ENCODE measurements at places on chromosomes 7 and 10.
A peak's percentile ranks its signal among the peaks of the same experiment; 100 is the strongest.

GRCh38 chr7:122457969-122458368 lies 153.4 kb upstream of the FEZF1 start:
- no peak for DNase-seq

DNA sequence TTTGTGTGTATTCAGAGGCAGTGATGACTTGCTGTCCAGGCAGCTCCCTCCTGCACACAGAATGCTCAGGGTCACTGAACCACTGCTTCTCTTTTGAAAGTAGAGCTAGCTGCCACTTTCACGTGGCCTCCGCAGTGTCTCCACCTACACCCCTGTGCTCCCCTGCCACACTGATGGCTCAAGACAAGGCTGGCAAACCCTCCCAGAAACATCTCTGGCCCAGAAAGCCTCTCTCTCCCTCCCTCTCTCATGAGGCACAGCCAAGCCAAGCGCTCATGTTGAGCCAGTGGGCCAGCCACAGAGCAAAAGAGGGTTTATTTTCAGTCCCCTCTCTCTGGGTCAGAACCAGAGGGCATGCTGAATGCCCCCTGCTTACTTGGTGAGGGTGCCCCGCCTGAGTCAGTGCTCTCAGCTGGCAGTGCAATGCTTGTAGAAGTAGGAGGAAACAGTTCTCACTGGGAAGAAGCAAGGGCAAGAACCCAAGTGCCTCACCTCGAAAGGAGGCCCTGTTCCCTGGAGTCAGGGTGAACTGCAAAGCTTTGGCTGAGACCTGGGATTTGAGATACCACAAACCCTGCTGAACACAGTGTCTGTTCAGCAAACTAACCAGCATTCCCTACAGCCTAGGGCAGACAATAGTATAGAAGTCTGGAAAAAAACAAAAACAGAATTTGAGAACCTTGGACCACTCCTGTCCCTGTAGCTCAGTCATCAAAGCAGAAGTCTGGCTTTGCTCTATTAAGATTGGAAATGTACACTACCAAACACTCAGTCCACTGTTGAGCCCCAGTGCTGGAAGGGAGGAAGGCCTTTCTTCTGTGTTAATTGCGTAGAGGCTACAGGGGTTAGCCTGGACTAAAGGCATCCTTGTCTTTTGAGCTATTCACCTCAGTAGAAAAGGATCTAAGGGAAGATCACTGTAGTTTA lies 15.8 kb downstream of the SCD start:
- no peak for DNase-seq

DNA sequence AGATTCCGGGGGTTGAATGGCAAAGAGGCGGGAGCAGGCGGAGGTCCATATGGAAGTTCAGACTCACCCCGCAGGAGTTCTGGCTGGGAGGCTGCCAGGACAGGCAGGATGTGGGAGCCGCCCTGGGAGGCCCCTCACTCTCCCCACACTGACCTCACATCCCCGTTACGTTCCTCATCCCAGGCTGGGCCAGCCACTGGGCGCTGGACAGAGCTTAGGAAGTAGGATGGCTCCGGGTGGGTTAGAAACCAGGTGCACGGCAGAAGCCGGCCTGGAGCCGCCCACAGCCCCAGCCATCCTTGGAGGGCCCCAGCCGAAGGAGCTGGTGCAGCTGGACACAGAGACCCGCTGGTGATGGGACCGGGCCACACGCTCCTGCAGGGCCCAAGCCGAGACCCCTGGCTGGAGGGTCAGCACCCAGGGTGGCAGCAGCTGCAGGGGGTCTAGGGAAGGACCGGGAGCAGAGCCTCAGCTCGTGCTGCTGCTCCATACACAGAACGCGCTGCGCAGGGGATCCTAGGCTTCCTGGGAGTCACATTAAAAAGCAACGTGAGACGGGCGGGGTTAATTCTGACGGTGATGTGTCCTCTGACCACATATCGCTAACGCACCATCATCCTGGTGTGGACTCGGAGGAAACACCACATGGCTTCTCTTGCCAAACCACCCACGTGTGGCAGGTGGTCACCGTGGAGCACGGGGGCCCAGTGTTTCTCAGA lies 98.6 kb upstream of the DIP2C start:
- DNase-seq: no peak

GRCh38 chr7:21972397-21972784 lies 26.7 kb upstream of the CDCA7L start:
- no peak for DNase-seq

GRCh38 chr7:152511736-152512135 lies 75.9 kb upstream of the KMT2C start:
- no peak for DNase-seq

GRCh38 chr10:82826132-82826531 lies 951.1 kb downstream of the NRG3 start:
- no peak for DNase-seq

- no peak for DNase-seq
Measured at GRCh38 chr10:47055386-47056246, 144.4 kb downstream of the PTPN20 start.

GRCh38 chr7:100154651-100155491 lies 3.7 kb downstream of the TRAPPC14 start:
- DNase-seq: no peak

- DNase-seq: peak; percentile 48
Measured at GRCh38 chr10:71878327-71879034, 27.4 kb upstream of the PSAP start.

DNA sequence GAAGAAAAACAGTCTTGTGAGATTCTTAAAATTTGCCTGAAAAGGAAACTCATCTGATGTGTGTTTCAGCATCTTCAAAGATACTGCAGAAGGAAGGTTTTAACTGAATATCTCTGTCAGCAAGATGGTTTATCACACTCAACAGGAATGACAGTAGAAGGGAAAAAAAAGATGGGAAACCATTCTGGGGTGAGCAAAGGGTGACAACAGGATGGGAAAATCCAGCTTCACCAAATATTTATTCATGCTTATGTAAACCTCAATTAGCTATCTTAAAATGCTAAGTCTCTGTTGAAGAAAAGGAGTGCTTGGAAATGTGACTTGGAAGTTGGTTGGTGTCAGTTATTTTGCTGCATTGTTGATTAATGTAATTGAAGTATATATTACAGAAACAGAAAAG lies 82.2 kb downstream of the FZD1 start:
- DNase-seq: no peak

GRCh38 chr7:142380069-142380468 lies 122.2 kb upstream of the PRSS58 start:
- no peak for DNase-seq

GRCh38 chr10:23065181-23065948 lies 30.0 kb upstream of the MSRB2 start:
- no peak for DNase-seq

GRCh38 chr10:118108194-118109026 lies 61.7 kb upstream of the RAB11FIP2 start:
- no peak for DNase-seq

GRCh38 chr7:130973637-130974036 lies 239.6 kb upstream of the KLF14 start:
- no peak for DNase-seq

DNA sequence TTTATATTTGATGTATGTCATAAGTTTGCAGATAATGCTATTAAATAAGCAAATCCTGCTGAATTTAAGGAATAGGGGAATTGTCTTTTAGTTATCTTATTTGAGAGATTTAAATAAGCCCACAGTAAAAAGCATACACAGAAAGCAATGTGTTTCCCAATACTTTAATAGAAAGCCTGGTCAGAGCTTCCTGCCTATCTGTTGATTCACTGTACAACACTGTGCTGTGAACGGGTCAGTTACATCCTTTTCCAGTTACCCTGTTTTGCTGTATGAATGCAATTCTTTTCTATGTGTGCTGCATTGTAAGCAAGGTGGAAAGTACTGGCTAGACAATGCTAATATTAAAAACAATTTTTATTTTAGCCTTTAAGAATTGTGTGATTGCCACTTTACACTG lies 81.2 kb downstream of the ANKRD7 start:
- no peak for DNase-seq

GRCh38 chr7:116780521-116780920 lies 81.9 kb upstream of the CAPZA2 start:
- no peak for DNase-seq

DNA sequence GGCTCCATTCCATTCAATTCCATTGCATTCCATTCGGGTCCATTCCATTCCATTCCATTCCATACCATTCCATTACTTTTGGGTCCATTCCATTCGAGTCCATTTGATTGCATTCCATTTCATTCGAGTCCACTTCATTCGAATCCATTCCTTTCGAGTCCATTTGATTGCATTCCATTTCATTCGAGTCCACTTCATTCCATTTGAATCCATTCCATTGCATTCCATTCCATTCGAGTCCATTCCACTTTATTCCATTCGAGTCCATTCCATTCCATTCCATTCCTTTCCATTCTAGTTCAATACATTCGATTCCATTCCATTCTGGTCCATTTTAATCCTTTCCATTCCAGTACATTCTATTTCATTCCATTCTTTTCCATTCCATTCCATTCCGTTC lies 334.0 kb downstream of the ZNF33B start:
- no peak for DNase-seq

DNA sequence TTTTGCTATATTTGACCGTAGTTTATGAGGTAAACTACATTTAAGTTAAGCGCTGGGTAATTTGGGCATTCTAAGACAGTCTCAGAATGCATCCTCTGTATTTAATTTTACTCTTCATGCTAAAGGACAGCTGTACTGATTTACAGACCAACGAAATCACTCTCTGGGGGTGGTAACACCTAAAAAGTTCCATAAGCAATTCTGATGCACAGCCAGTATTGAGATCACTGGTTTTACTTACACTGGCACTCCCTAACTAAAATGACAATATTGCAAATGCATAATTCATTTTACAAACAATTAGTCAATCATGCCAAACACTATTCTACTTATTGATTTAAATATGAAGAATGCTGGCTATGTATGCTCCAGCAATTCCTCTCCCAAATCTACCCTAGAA lies 102.3 kb downstream of the SRPK2 start:
- no peak for DNase-seq

DNA sequence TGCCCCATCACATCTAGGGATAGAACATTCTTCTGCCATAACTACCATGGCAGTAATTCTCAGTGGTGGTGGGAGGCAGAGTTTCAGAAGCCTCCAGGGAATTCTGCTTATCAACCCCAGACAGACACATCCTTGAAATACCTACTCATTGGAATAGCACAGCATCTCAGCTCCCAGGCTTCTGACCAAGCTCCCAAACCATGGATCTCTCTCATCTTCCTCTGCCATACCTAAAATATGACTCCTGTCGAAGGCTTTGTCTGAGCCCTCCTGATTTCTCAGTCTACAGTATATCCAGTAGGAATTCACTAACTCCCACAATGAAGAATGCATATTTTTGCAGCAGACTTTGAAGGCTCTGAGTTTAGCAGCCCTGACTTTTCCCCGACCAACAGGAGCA lies 687.5 kb downstream of the GRID1 start:
- DNase-seq: no peak

GRCh38 chr10:13658264-13658663 lies 71.5 kb downstream of the PRPF18 start:
- peak; percentile 37 for DNase-seq

DNA sequence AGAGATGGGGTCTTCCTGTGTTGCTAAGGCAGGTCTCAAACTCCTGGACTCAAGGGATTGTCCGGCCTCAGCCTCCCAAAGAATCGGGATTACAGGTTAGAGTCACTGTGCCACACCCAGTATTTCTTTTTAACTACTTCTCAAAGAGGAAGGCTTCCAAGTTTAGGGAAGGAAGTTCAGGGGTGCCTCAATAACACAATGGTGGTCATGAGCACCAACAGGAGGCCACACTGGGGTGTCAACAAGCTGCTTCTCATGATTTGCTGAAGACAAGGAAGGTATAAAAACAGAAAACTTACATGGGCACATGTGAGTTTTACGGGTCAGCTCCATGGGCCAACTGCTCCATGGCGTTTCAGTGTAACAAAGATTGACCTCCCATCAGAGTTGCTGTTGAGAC lies 160.5 kb downstream of the TNS3 start:
- DNase-seq: no peak

DNA sequence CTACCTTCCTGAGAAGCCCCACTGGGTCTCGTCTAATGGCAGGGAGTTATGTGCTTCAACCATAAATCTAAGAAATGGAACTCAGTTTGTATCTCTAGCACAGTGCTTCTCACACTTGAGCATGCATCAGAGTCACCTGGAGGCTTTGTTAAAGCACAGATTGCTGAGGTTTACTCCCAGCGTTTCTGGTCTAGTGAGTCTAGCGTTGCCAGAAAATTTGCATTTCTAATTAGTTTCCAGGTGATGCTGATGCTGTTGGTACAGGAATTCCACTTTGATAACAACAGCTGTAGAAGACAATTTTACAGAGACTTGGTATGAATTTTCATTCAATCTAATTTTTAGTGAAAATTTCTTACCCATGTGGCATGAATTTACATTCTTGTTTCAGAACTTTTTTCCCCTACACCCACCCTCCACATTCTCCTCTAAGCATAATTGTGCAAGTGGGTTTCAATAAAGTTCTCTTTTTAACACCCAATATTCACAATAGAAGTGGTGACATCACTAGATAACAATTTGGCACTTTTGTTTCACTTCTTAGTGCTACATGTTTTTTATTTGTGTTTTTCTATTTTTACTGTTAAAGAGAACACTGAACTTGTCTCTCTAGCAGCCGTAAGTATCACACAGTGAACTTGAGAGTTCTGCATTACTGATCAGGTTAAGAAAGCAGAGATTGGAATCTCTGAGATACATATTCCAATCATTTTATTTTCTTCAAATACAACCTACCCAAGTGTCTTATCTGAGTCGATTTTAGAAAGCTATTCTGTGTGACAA lies 48.4 kb upstream of the BET1 start:
- DNase-seq: no peak

DNA sequence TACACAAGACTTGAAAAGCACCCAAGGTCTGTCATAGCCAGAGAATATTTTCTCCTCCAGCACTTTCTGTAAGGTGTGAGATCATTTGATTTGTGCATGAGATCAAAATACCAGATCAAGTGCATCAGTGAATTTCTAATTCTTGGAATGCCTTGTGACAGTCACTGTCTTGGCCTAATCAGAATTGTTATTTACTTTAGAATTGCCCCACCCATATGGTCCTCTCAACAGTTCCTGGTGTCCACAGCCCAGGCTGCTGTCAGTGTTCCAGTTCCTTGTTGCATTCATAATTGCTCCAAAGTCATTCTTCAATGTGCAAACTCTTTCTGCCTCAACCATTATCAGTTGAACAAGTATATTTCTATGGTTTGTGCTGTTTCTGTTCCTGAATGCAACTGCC lies 770.2 kb downstream of the NRG3 start:
- no peak for DNase-seq

DNA sequence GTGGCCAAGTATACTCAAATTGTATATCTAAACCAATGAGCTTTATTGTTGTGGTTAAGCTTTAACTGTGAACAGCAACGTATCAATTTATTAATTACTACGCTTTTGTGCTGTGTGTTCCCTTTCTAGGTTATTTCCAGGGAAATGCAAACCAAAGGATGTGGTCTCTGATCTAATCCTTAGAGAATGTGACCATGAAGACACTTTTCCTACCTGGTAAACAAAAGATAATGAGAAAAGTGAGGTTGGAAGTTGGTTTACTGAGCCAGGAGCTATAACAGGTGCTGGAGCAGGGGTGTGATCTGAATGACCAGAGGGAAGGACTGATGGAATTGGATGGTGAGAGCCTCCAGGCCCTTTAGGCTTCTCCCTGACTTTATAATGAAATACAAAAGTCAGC lies 25.4 kb upstream of the CALU start:
- no peak for DNase-seq

- DNase-seq: no peak
Measured at GRCh38 chr10:133310399-133310755, 1.7 kb downstream of the ZNF511 start.

GRCh38 chr7:141208539-141208938 lies 134.7 kb downstream of the TMEM178B start:
- DNase-seq: no peak

All from activated naive CD4-positive, alpha-beta T cell treated with anti-CD3 and anti-CD28 coated beads, Interleukin-2, amount 10 ng/mL, durations not matched to agents 7 days and 5 days (primary cell).